Fibroblast of the aortic adventitia (primary cell): ENCODE measurements at places on chromosomes 3 and 15. TPM values are rescaled to one million over a fixed set of nuclear protein-coding genes. Genes with fewer than 3 reads are reported as not detected.

DNA sequence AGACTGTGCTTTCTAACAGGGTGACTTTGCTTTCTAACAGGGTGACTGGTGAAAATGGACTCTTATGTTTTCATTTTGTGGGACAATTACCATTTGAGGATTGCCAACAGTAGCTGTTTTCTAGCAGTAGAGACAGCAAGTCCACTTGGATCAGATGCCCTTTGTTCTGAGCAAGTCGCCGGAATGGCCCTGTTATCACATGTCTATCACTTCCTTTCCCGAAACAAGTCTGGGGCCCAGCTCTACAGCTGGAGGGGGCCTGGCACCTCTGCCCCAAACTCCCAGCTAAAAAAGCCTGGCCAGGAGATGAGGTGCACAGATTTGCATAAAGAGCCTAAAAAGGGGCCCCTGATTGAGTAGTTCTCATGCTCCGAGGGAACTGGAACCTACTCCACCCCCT lies 44.6 kb downstream of the THBS1 start:
- no peak for DNase-seq

- DNase-seq = peak; percentile 21
These were observed 202.8 kb downstream of the RSRC1 start for GRCh38 chr3:158312560-158313141.

- DNase-seq = no peak
These were observed 74.9 kb upstream of the XCR1 start for GRCh38 chr3:46102059-46102779.

DNA sequence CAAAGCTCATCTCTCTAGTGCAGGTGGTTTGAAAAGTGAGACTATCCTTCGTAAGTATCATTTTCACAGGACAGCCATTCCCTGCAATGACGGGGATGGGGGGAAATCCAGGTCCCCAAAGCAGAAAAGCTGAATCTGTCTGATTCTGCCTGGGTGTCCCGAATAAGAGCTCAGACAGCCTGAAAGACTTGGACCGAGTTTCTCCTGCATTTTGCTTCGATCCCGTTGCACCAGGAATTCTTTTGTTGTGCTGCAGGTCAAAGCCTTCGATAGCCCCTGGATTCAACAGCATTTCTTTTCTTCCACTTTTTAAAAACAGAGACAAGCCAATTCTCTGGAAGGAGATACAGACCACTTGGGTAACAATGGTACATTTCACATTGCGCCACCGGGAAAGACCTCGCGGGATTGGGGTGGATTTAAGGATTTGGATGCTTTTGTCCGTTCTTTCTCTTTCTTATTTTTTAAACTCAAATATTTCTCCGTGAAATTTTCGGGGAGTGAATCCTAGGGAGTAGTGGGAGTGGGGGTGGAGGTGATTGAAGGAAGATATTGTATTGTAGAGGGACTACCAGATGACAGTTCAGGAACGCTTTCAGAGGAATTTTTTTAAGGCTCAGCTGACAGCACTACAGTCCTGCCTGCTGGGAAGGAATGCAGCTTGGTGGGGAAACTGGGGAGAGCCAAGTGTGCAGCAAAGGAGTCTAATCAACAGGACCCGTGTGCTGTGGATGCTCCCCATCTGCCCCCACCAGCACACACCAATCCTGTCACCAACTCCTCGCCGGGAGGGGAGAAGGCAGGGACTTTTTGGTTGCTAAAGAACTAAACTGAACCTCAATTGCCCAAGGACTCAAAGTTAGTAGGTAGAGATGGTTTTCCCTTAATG lies 2.6 kb downstream of the SLITRK3 start:
- no peak for DNase-seq

DNA sequence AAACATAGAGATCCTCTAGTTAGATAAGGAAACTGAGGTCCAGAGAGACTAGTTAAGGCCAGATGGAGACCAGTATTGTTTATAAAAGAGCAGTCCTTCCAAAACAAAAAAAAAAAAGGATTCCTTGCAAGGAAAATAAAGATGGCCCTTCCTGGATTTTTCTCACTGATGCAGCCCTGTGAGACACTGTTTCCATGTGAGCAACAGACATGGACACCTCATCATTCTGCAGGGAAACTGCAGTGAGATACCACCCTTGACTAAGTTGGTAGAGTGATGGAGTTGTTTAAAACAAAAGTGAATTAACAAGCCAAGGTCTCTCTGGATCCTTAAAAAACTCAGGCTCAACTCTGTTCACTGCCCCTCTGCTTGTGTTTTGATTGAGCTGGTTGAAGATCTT lies 65.6 kb upstream of the MYZAP start:
- no peak for DNase-seq

DNA sequence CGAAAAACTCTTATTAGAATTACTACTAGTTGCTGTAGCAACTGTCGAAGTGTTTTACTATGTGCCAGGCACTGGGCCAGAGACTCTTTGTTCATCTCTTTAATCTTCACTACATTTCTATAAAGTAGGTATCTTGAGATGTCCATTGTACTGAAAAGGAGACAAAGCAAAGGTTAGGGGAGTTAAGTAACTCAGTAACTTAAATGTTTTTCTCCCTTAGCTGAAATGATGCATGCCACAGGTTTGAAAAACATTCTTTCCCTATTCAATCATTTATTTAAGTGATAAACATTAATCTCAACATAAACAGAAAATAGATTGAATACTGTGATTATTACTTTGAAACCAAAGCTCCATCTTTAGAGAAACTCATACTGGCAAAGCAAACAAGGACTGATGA lies 776.2 kb downstream of the FHIT start:
- DNase-seq = no peak

DNA sequence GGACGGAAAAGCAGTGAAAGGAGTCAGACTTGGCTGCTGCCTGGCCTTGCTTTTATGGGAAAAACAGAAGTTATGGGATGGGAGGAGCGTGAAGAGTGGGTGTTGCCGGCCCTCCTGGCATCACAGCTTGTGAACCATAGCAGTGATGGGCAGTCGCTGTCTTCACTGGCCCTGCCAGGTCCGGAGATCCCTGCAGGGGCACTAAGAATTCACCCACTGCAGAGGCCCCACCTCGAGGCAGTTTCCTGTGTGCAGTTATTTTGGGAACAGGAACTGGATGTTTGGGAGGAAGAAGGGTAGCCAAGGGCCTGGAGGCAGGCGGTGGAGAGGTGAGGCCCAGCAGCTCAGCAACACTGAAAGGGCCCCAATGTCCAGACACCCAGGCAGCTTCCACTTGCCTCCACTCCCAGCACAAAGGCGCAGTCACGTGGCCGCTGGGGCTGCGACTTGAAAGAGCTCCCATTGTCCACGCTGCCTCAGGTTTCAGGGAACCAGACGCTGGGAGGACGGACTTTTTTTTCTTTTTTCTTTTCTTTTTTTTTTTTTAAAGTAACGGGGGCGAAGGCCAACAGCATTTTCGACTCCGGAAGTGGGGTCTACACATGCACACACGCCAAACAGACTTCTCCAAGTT lies 255.6 kb downstream of the ZNF621 start:
- peak; percentile 60 for DNase-seq

GRCh38 chr3:14423197-14423743 lies 20.9 kb downstream of the SLC6A6 start:
- no peak for DNase-seq

GRCh38 chr3:128197855-128198254 lies 44.6 kb downstream of the EEFSEC start:
- no peak for DNase-seq

GRCh38 chr3:94118390-94118789 lies 55.5 kb downstream of the NSUN3 start:
- no peak for DNase-seq

Gene RARB
- 3.1 and 4.2 TPM in 2 replicates for total RNA-seq

Gene TYRO3
- 8.0 and 20.2 TPM in 2 replicates for total RNA-seq

Gene CFAP100
- not detected in 2 replicates for total RNA-seq
